HS-27A (cell line): ENCODE measurements at places on chromosomes 12 and 14.

DNA sequence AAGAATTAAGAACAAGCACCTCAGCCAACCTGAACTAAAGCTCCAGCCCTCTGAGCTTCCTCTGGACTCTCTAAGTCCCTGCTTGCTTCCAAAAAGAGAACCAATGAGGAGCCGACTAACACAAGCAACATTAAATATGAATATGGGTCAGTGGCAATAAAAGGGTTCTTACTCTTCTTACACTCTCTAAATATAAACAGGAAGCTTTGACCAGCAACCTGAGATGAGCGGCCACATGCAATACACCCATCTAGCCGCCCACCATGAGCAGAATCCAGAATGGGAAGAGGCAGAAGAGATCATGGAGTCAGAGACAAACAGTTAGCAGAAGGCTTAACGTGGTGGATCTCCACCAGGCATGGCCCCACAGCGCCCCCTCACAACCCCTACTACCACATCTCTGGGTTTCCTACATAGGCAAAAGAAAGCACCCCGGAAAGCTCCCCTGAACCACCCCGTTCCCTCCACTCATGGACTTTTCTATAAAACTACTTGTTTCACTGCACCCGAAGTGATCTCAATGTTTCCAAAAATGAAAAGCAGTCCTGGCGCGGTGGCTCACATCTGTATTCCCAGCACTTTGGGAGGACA is 59.4 kb downstream of the TTC7B start:
- DNase-seq: no peak

- no peak for DNase-seq
These were observed 308.2 kb downstream of the ATP23 start for GRCh38 chr12:58249610-58250009.

- no peak for DNase-seq
These were observed 44.8 kb downstream of the RHOJ start for GRCh38 chr14:63249092-63249491.

DNA sequence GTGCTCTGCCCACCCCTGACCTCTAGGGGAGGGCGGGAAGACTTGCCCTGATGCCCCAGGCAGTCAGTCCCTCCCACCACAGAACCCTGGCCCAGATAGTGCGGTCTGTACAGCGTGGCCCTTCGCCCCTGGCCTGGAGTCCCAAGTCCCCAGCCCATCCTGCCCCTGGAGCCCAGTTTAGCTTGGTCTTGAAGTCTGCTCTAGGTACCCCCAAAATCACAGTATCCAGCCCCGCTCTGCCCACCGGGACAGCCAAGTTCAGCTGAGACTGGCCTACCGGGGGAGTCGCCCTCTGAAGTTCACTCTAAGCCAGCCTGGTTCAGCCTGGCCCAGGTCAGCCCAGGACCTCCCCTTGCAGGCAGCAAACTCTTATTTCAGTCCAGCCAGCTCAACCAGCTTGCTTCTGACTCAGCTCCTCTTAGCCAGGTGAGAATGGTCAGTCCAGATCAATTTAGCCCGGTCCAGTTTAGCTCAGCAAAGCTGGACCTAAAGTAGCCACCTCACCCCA is 75.9 kb downstream of the TMEM121 start:
- DNase-seq: no peak

DNA sequence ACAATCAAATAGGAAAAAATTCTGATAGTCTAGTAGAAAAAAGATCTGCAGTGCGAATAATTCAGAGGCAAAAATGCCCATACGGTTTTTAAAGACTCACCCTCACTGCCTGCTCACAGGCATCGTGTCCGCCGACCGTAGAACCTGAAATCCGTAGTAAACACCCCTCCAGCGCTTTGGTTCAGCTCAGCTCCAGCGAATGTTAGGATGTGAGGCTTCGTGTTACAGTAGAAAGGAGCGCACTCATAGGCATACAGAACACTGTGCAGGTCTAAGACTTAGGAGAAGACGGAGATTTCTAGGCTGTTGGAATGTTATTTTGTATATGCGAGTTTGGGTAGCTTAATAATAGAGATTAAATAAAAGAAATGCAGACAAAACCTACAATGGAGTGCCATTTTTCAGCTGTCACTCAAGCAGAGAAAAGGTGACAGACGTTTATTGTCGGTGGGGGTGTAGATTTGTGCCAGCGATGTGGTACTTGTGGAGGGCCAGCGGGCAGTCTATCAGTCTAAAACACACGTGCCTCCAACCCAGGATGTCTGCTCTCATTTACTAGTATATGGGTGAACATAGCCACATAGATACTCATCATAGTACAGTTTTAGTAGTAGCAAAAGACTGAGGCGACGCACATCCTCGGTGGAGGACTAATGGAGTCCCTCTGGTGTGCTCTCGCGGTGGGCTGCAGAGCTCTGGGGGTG is 25.7 kb downstream of the SFSWAP start:
- DNase-seq: no peak

DNA sequence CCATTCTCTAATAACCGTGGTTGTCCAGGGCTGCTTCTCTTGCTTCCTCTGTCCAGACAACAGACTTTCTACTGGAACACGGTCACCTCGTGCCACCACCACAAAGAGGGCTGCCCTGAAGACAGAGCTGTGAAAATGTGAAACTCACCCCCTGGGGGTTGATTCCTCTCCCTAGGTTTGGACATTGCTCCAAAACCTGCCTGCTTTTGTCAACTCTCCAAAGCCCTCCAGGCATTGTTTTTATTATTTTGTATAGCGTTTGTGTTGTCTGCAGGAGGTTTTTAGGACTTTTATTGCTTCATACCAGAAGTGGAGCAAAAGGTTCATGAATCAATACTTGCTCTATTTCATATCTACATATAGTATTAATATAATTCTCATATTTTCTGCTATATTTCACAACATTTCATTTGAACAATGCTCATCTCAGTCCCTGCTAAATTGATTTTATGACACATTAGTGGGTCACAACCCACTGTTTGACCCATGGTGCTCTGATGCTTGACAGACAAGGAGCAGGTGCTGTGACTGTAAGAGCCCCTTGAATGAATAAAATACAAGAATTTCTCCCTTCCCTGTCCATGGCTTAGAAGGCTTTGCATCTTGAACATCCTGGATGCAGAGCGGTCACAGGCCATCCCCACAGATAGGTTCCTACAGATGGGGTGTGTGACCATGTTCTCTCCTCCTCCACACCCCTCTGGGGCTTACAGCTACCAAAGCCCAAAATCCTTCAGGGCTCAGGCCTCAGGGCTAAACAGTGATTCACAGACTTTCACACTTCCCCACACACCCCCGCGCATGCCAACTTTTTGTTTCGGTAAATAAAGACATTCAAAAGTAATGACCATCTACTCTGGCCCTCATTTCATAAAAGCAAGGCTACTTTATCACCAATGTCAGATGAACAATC is 20.6 kb upstream of the EML1 start:
- no peak for DNase-seq

- no peak for DNase-seq
These were observed 35.2 kb downstream of the BRMS1L start for GRCh38 chr14:35861204-35861868.

DNA sequence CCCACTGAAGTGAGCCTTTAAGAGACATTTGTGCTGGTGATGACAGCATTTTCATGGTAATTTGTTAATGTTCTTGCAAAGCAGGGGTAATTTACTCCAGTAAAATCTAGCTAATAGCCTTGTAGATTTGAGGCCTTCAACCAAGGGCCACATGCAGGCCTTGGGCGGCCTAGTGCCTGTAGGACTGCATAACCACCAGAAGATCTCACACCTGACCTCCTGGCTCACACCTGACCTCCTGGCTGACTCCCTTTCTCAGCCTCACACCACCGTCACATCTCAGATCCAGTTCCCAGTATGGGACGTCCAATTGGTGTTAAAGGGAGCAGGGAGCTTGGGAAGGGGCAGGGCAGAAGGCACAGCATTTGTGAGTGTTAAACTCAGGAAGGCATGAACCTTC is 26.9 kb downstream of the C12orf42 start:
- DNase-seq: no peak

GRCh38 chr12:113575386-113575785 is 103.7 kb upstream of the LHX5 start:
- no peak for DNase-seq

DNA sequence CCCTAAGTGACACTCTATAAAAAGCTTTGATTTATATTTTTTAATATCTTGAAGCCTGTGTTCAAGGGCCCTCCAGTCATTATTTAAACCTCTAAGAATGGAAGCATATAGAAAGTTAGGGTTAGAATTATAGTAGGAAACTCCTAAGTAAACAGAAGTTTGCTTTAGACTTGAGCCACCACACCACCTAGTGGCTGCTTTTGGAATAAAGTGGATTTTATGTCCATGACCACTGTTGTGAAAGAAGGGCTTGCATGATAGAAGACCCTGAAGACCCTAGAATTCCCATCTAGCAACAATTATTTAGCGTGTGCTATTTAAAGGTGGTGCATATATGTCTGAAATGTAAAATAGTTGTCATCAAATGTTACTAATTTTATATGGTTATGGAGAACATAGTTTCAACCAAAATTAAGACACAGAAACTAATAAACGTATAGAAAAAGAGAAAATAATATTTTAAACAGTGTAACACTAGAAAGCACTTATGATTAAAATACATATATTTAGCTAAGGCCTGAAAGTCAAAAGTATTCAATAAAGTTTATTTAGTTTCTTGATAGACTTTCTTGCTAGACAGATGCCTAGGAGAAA is 21.3 kb downstream of the LRRIQ1 start:
- peak; percentile 11 for DNase-seq

- no peak for DNase-seq
These were observed 53.1 kb downstream of the GALNT9 start for GRCh38 chr12:132276066-132276826.
